ENCODE measurements at places on chromosomes 2 and 18. TPM values are rescaled to one million over a fixed set of nuclear protein-coding genes. Genes with fewer than 3 reads are reported as not detected.

GRCh38 chr18:71682591-71682990 lies 861.6 kb downstream of the CBLN2 start:
- no peak for DNase-seq

DNA sequence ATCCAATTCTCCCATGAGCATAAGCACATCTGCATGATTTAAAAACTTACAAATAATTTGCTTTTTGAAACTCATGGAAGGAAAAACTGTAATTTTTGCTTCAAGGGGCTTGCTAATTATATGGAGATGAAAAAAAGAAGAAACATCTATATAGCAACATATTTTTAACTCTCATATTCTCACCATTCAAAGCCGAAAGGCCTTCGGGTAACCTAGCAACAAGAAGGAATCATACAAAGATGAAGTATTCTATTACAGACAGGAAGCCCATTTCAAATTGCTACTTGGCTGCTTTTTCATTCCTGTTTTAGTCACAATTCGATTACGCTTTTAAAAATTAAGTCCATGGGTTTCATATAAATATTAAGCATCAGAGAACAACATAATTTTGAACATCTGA lies 39.2 kb upstream of the RNU4ATAC start:
- no peak for DNase-seq

The KCNG2 gene
- not detected for total RNA-seq

DNA sequence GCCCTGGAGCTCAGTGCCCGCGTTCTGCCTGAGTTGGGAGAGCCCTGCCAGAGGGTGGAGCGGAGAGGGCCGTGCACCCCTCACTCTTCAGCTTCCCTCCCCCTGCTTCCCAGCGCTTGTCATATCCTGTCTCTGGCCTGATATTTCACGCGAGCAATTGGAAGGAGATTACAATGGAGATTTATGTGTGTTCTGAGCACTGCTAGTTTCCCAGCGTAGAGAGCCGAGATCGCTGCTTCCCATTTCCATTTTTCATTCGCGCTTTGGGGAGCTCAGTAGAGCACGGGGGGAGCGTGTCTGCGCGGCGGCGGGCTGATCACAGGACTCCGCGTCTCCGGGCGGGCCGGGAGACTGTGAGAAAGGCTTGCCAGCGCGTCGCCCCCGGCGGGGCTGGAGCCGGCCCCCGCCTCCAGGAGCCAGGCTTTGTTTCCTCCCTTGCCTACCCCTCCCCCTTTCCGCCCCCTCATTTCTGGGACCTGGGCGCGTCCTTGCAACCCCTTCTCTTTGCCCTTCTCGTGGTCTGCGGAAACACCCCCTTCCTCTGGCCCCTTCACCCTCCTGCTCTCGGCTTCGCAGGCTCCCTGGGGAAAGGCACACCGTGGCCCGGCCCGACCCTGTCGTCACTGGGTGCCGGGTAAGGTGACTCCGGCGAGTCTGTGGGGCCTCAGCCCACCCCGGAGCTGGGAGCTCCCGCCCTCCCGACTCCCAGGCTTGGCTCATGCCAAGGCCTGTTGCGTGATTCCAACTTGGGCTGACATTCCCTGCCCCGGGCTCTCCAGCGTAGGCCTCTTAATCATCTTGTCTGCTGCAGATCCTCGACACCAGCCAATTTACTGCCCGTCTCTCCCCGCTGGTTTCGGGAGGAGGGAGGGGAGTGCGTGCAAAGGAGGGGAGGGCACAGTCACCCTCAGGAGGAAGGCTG lies 5.8 kb downstream of the DLX2 start:
- no peak for DNase-seq

GRCh38 chr2:208227581-208228232 lies 27.2 kb downstream of the IDH1 start:
- no peak for DNase-seq

DNA sequence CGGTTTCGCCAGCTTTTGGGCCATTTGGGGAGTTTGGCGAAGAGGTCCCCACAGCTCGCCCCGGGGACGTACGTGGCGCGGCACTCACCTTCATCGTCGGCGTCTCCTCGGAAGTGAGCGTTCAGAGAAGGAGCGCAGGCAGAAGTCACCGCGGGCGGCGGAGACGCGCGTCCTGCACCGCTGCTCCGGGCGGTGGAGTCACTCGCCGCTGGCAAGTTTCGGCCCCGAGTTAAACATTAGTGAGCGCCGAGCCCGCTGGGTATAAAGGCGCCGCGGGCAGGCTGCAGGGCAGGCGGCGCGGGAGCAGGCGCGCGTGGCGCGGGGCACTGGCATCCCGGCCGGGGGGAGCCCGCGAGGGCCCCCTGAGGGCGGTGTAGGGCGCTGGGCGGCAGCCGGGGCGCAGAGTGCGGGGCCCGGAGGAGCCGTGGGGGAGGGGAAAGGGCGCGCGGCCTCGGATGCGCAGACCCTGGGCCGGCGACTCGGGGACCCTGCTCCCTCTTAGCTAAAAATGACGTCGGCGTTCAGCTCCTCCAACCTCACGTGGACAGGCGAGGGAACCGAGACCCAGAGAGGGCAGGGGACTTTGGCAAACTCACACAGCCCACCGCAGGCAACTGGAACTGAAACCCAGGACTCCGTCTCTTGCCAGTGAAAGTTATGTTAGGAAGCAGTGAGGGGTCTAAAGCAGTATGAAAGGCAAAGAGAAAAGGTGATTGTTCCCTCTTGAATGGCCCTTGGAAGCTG lies at the start of gene DPP4:
Gene DPP4, minus strand, starts transcription at position 328 of the 744 bp plus-strand sequence. Its CDS starts 234 bp downstream, at position 94.
- DNase-seq: peak; percentile 31

The COL4A4 gene
- total RNA-seq: 9.9 TPM

The TLX2 gene
- not detected for total RNA-seq

- no peak for DNase-seq
Observed at GRCh38 chr18:45106331-45106774, 425.7 kb downstream of the SETBP1 start.

GRCh38 chr2:198289811-198290210 lies 485.4 kb downstream of the PLCL1 start:
- DNase-seq: no peak

The FBXO48 gene
- 0.64 TPM for total RNA-seq

Measured in heart left ventricle (tissue), 16 donors.